ENCODE measurements at places on chromosomes 5 and 9.

- DNase-seq = no peak
Observed at GRCh38 chr5:29662876-29663275, 1530.6 kb upstream of the CDH6 start.

DNA sequence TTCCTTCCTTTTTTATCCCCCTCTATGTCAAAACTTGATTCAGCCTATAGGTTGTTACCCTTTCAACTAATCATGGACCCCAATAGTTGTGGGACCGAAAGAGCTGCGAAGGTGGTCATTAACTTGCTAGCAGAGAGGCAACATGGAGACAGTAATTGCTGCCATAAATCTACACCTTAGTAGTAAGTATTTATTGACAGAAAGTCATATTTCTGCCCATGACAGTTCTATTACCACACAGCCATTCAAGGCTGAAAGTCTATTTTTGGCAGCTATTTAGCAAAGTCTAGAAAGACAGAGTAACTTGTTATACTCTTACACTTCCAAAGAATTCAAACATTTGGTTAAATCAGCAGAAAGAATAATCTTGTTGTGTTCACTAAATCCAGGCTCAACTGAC is 236.2 kb downstream of the PRELID2 start:
- no peak for DNase-seq

GRCh38 chr5:112983363-112983762 is 6.8 kb downstream of the DCP2 start:
- DNase-seq = no peak

- no peak for DNase-seq
Observed at GRCh38 chr5:170232786-170233185, at the start of gene C5orf58. C5orf58 (plus strand) TSS chr5:170232985; CDS start chr5:170234977, 1,992 bp downstream.

- no peak for DNase-seq
Observed at GRCh38 chr5:196350-196749, 5.1 kb downstream of the LRRC14B start.

DNA sequence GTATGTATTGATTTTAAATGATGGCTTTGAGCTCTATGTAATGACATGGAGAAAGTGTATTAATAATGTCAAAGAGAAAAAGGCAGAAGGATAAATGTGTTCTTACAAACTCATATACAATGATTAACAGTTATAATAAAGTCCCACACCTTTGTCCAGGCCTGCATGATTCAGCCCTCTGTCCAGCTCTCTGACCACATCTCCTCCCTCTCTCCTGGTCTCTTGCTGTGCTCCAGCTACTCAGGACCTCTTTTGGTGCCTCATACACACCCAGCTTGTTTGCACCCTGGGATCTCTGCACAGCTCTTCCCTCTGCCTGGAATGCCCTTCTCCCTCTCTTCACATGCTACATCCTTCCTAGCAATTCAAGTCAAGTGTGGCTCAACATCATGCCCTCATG is 37.5 kb upstream of the DMRT1 start:
- no peak for DNase-seq

Measured in fibroblast of skin of left biceps (primary cell).